ENCODE measurements at places on chromosomes 16 and 17. TPM values are rescaled to one million over a fixed set of nuclear protein-coding genes. Genes with fewer than 3 reads are reported as not detected.

ZNF597 gene
- total RNA-seq: 2.2 TPM

REXO5 gene
- 25.1 TPM for total RNA-seq

JUP gene
- total RNA-seq: 94.4 TPM

RAB11FIP4 gene
- 22.2 TPM for total RNA-seq

USP43 gene
- total RNA-seq: 1.3 TPM

MYCBPAP gene
- total RNA-seq: not detected

CCL5 gene
- 2.6 TPM for total RNA-seq

KRT33A gene
- total RNA-seq: not detected

CTDNEP1 gene
- 30.1 TPM for total RNA-seq

HES7 gene
- not detected for total RNA-seq

UMOD gene
- total RNA-seq: not detected

ABCA5 gene
- 29.8 TPM for total RNA-seq

HOXB7 gene
- 4.1 TPM for total RNA-seq

PYDC1 gene
- not detected for total RNA-seq

RRAD gene
- 39.7 TPM for total RNA-seq

TMEM238L gene
- total RNA-seq: 51.2 TPM

ALKBH5 gene
- total RNA-seq: 58.9 TPM

PRR35 gene
- not detected for total RNA-seq

MLKL gene
- total RNA-seq: 11.6 TPM

AGRP gene
- not detected for total RNA-seq

KRTAP9-8 gene
- not detected for total RNA-seq

CCL7 gene
- not detected for total RNA-seq

KRTAP2-3 gene
- not detected for total RNA-seq

GFER gene
- total RNA-seq: 9.9 TPM

CSH2 gene
- total RNA-seq: not detected

AANAT gene
- not detected for total RNA-seq

CDH13 gene
- 11.2 TPM for total RNA-seq

CCDC78 gene
- not detected for total RNA-seq

NEK8 gene
- total RNA-seq: not detected

AKAP1 gene
- total RNA-seq: 127 TPM

TPSG1 gene
- total RNA-seq: not detected

LLGL2 gene
- 126 TPM for total RNA-seq

TBC1D3I gene
- not detected for total RNA-seq

CETP gene
- total RNA-seq: not detected

NXPH3 gene
- total RNA-seq: 10.7 TPM

ITGAL gene
- total RNA-seq: 7.7 TPM

TSPOAP1 gene
- 9.0 TPM for total RNA-seq

IRX3 gene
- total RNA-seq: 1.7 TPM

GCGR gene
- not detected for total RNA-seq

SHCBP1 gene
- not detected for total RNA-seq

HOXB3 gene
- 11.1 TPM for total RNA-seq

EPX gene
- total RNA-seq: 0.18 TPM

NACA2 gene
- not detected for total RNA-seq

CD300LB gene
- total RNA-seq: not detected

SPATA22 gene
- not detected for total RNA-seq

C16orf95 gene
- total RNA-seq: not detected

KCNH4 gene
- total RNA-seq: not detected

OTOP2 gene
- not detected for total RNA-seq

MAF gene
- total RNA-seq: 16.5 TPM

CYBC1 gene
- 53.0 TPM for total RNA-seq

MT3 gene
- total RNA-seq: 2.2 TPM

GALR2 gene
- not detected for total RNA-seq

TBC1D3K gene
- not detected for total RNA-seq

OR1F1 gene
- total RNA-seq: not detected

CTRL gene
- 0.37 TPM for total RNA-seq

CBX2 gene
- not detected for total RNA-seq

NDUFAF8 gene
- total RNA-seq: 14.5 TPM

GDPD1 gene
- total RNA-seq: 2.3 TPM

AOC3 gene
- total RNA-seq: 42.0 TPM

RHBDL1 gene
- total RNA-seq: not detected

All from stomach (tissue), 19 donors.